Sigmoid colon (tissue), 7 donors: ENCODE measurements at places on chromosomes 7 and 10. TPM values are rescaled to one million over a fixed set of nuclear protein-coding genes. Genes with fewer than 3 reads are reported as not detected.

Gene FAM25A
- polyA plus RNA-seq = not detected

Gene GNG11
- polyA plus RNA-seq = 34.2 TPM

Gene NEBL
- polyA plus RNA-seq = 4.9 TPM

Gene MBLAC1
- 2.6 TPM for polyA plus RNA-seq

Gene KIAA1217
- polyA plus RNA-seq = 31.9 TPM

Gene LRRC72
- not detected for polyA plus RNA-seq

Gene FKBP9
- polyA plus RNA-seq = 12.3 TPM

Gene FEZF1
- polyA plus RNA-seq = not detected

Gene DDX50
- 13.6 TPM for polyA plus RNA-seq

GRCh38 chr7:4800487-4800886, 25.1 kb downstream of the AP5Z1 start:
- no peaks in the 10 kb centered on the region for H3K27me3 ChIP-seq
- no peaks in the 10 kb centered on the region for H3K36me3 ChIP-seq
- H3K4me1 ChIP-seq = no peaks in the 10 kb centered on the region
- DNase-seq = no peak

- DNase-seq = no peak
- H3K4me3 ChIP-seq = no peak overlapping the region
- peaks cover 21% of the 10 kb centered on the region for H3K4me1 ChIP-seq
- peaks cover 34% of the 10 kb centered on the region for H3K27me3 ChIP-seq
- no peak overlapping the region for H3K27ac ChIP-seq
These were observed 973 bp downstream of the GPR158 start for GRCh38 chr10:25175527-25176420.

- no peak for DNase-seq
- no peaks in the 10 kb centered on the region for H3K4me1 ChIP-seq
- no peaks in the 10 kb centered on the region for H3K27me3 ChIP-seq
- no peak overlapping the region for H3K27ac ChIP-seq
These were observed 25.3 kb upstream of the FOXL3 start for GRCh38 chr7:264541-265191.

GRCh38 chr7:73726083-73726466, 6.6 kb upstream of the STX1A start:
- no peaks in the 10 kb centered on the region for H3K36me3 ChIP-seq
- no peak for DNase-seq
- no peaks in the 10 kb centered on the region for H3K27me3 ChIP-seq
- peaks cover 9% of the 10 kb centered on the region for H3K4me1 ChIP-seq

- no peaks in the 10 kb centered on the region for H3K27me3 ChIP-seq
- peak; percentile 95 for DNase-seq
- H3K27ac ChIP-seq = peak overlapping the region; percentile 88
- no peaks in the 10 kb centered on the region for H3K36me3 ChIP-seq
These were observed 92.2 kb upstream of the DDC start for GRCh38 chr7:50657341-50657873.

GRCh38 chr10:59315465-59315864, 46.9 kb downstream of the FAM13C start:
- H3K4me3 ChIP-seq = no peak overlapping the region
- no peak for DNase-seq
- no peaks in the 10 kb centered on the region for H3K27me3 ChIP-seq
- no peaks in the 10 kb centered on the region for H3K36me3 ChIP-seq

- H3K4me1 ChIP-seq = peaks cover 13% of the 10 kb centered on the region
- H3K27me3 ChIP-seq = no peaks in the 10 kb centered on the region
- no peak overlapping the region for H3K4me3 ChIP-seq
- DNase-seq = no peak
These were observed 70.7 kb upstream of the MKX start for GRCh38 chr10:27816320-27816719.

DNA sequence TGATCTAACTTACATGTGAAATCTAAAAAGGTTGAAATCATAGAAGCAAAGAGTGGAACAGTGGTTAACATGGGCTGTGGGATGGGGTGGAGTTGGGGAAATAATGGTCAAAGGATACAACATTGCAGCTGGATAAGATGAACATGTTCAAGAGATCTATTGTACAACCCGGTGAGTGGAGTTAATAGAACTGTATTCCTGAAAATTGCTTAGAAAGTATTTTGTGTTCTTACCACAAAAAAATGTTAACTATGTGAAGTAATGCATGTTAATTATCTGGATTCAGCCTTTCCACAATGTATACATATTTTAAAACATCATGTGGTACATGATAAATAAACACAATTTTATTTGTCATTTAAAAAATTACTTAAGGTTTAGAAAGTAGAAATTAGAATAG, 271.0 kb upstream of the LRRTM3 start:
- H3K27me3 ChIP-seq = no peaks in the 10 kb centered on the region
- H3K27ac ChIP-seq = no peak overlapping the region
- no peak overlapping the region for H3K4me3 ChIP-seq
- no peaks in the 10 kb centered on the region for H3K36me3 ChIP-seq
- DNase-seq = no peak

DNA sequence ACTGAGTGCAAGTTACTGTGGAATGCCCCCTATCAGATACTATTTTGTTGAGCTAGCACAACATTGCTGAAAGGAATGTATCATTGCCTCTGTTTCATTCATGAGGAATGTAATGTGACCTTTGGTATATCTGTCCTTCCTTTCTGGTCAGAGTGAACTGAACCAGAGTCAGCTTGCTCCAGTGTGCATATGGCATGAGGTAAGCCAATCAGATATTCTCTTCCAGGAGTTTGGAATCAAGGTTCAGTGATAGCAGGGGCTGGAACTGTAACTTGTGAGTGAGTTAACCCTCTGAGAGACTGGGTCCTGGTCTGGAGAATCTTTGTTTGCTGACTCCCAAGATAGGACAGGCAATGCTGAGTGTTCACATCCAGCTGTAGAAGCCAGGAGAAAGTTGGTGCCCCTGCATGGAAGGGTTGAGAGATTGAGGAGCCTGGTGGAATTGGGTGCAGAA, 45.3 kb upstream of the OSBPL3 start:
- no peaks in the 10 kb centered on the region for H3K36me3 ChIP-seq
- no peaks in the 10 kb centered on the region for H3K27me3 ChIP-seq
- H3K27ac ChIP-seq = no peak overlapping the region

GRCh38 chr10:78277314-78278057, 243.8 kb downstream of the RPS24 start:
- no peak overlapping the region for H3K4me3 ChIP-seq
- no peak for DNase-seq
- peak overlapping the region; percentile 49 for H3K27ac ChIP-seq
- no peaks in the 10 kb centered on the region for H3K36me3 ChIP-seq

DNA sequence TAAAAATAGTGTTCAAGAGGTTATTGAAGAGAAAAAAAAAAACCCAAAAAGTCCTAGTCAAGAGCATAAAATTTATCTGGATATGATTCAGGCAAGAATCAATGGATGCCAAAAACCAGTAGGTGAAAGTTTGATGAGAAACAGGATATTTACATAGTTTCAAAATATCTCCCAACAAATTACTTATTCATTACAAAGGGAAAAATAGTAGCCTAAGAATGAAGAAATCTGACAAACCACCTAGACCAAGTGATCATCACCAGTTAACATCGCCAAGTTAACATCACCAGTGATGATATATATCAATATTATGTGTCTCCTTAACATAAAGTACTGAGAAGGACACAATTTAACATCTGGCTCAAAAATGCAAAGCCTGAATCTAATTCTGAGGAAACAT, 85.2 kb downstream of the RNLS start:
- no peak for DNase-seq
- H3K36me3 ChIP-seq = no peaks in the 10 kb centered on the region
- no peak overlapping the region for H3K4me3 ChIP-seq
- no peak overlapping the region for H3K27ac ChIP-seq

DNA sequence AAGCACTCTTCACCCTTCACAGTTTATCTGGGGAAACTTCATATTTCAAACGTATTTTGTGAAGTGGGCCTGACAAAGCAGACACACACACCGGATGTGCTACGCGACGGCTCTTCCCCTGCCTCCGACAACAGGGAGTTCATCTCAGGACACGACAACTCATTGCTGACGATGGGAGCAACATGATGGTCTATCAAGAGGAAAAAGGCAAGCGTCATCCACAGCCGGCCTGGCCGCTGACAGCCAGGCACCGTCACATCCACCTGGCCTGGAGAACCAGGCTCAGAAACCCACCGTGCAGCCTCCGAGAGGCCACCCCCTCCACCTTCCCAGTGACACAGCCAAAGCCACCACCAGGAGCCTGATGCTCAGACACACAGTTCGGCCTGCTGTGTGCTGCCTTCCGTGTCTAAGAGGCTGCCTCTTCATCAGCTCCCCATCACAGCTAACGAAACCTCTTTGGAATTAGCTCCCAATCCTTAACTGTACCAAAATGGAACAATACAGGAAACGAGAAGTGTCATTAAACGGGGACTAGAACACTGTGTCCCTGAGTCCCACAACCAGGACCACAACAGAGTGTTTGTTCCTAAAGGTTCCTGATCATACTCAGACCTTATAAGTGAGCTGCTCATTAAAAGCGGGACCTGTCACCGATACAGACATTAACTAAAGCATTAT, 76.7 kb downstream of the SFMBT2 start:
- H3K4me1 ChIP-seq = no peaks in the 10 kb centered on the region
- no peak overlapping the region for H3K27ac ChIP-seq
- DNase-seq = no peak
- no peaks in the 10 kb centered on the region for H3K36me3 ChIP-seq

DNA sequence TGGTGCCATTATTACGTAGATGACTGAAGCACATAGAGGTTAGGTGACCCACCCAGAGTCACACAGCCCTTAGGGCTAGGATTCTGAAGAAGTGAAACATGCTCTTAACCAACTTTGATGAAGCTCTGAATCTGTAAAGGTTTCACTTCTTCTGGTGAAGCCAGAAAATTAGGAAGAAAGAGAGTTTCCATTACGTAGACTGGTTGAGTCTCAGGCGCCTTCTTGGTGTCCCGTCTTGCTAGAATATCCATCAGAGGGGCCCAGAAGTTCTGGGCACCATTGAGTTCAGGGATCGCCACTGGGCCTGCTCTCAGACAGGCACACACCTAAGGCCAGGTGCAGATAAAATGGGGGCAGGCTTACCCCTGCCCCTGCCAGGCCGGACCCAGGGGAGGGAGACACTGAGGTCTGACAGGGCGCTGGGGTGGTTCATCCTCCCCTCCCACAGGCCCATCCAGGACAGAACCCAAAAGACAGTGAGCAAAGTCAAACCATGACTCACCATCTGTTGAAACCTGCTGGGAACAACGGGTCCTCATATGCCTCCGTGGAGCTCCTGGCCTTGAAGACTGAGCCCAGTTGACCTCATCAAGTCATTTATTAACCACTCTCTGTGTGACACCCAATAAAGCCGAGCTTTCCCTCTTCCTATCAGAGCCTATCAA, 33.2 kb downstream of the DRGX start:
- H3K36me3 ChIP-seq = no peaks in the 10 kb centered on the region
- peak; percentile 42 for DNase-seq
- H3K27me3 ChIP-seq = no peaks in the 10 kb centered on the region
- no peak overlapping the region for H3K27ac ChIP-seq

- no peak overlapping the region for H3K27ac ChIP-seq
- H3K4me3 ChIP-seq = no peak overlapping the region
- peaks cover 41% of the 10 kb centered on the region for H3K4me1 ChIP-seq
- no peaks in the 10 kb centered on the region for H3K36me3 ChIP-seq
These were observed 85.0 kb upstream of the DDC start for GRCh38 chr7:50650057-50650664.

- no peaks in the 10 kb centered on the region for H3K27me3 ChIP-seq
- no peaks in the 10 kb centered on the region for H3K36me3 ChIP-seq
- H3K4me3 ChIP-seq = no peak overlapping the region
- DNase-seq = no peak
- no peak overlapping the region for H3K27ac ChIP-seq
These were observed 5.4 kb downstream of the POP7 start for GRCh38 chr7:100711369-100711768.

DNA sequence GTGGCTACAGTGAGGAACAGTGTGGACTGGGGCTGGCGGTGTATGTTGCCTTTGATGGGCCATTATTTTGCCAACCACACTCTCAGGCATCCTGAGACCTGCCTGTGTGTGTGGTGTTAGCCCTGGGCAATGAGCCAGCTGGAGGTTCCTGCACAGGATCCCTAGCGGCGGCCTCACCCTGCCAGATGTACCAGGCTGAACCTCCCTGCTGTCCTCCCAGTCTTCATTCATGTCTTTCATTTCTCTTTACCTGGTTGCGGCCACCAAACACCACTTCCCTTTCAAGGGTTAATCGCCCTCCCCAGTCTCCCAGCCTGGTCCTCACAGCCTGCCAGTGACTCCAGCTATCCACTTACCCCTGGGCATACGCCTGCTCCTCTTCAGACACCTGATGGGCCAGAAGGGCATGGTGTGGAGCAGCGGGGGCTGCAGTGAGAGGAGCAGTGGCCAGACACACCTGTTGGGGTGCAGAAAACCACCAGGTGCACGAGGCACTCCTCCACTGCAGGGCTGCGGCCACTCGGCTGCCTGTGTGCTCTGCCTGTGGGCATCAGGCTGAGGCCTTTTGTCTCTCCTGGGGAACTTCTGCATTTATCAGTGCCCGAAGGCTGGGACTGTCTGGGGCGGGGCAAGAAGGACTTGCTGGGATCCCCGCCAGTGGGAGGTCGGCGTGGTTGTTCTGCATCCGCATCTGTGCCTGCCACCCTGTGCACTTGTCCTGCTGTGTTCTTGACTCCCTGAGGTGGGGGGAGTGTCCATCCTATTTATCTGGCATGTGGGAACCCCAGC, 111.6 kb downstream of the ARHGAP22 start:
- H3K27ac ChIP-seq = no peak overlapping the region
- no peaks in the 10 kb centered on the region for H3K27me3 ChIP-seq
- no peaks in the 10 kb centered on the region for H3K4me1 ChIP-seq
- DNase-seq = no peak

DNA sequence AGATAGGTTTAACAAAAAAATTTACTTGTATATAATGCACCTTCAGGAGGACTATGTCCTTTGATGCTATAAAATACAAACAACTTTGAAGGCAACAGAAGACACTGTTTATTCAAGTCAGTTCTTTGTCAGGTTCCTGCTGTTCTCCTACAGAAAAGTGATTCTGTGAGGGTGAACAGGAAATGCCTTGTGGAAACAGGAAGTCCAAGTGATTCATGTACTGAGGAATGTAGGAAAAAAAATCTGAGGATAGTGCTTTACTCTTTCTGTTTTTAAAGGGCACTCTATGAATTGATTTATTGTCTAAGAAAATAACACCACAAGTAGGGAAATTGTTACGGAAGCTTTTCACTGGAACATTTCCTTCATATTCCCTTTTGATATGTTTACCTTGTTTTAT, 171.9 kb downstream of the HDAC9 start:
- no peaks in the 10 kb centered on the region for H3K4me1 ChIP-seq
- no peak for DNase-seq
- H3K27me3 ChIP-seq = no peaks in the 10 kb centered on the region
- H3K27ac ChIP-seq = no peak overlapping the region
- H3K36me3 ChIP-seq = no peaks in the 10 kb centered on the region
- no peak overlapping the region for H3K4me3 ChIP-seq

DNA sequence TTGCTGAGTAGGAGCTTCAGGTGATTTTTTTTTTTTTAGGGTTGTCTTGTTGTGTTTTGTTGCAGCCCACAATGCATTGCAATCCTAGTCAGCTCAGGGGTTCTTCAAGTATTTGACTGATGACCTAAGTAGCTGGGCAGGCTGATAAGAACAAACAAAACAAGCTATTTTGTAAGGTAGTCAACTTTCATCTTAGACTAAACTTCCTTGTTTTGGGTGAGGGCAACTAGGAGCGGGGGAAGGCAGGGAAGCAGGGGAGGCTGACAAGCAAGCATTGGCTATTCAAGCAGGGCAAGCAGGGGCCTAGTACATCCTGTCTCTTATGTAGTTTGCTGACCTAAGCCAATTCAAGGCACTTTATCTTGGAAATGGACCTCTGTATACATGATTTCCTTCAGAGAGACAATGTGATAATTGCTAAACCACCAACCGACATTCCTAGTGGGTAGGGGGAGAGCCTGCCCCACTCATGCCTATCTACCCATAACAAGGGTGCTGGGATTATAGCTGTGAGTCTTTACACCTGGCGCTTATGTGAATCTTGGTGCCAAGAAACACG, 163.3 kb upstream of the PRKCQ start:
- no peak overlapping the region for H3K4me3 ChIP-seq
- no peak for DNase-seq
- no peaks in the 10 kb centered on the region for H3K36me3 ChIP-seq
